ENCODE measurements at places on chromosomes 4 and X.

DNA sequence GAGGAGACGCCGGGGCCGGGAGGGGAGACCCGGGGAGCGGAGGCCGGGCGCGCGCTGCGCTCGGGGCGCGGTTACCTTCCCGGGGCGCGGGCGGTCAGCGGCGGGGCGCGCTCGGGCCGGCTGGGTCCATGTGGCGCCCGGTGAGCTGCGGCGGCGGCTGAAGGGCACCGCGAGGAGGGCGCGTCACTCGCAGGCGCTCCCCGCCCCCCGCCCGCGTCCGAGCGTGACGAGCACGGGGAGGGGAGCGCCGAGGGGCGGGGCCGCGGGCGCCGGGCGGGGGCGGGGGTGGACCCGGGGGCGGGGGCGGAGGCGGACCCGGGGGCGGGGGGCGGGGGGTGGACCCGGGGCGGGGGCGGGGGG is at the start of gene CPLX1:
Gene CPLX1, minus strand, starts transcription at position 159 of the 360 bp plus-strand sequence. CDS start 1,607 bp downstream, outside the sequence.
- peak; percentile 35 for DNase-seq

DNA sequence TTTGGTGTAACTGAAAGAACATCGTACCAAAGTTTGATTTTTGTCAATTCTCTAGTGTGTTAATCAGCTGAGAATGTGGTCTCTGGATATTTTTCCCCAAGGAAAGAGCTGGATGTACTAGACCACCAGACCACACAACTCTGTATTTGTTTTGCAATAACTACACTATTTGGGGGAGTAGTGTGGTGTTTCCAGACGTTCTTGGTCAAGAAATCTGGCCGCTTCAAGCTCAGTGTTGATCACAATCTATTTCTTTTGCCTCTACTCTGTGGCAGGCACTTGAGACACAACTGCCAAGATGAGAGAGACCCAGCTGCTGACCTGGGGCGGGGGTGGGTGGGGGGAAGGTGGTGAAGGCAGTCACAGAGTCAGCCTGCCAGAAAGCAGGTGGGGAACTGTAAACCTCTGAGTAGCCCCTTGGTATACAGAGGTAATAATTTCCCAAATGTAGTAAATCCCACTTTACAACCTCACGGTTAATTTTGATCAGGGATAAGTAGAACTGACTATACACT is 30.6 kb downstream of the PTTG2 start:
- DNase-seq: no peak

- DNase-seq: peak; percentile 35
Measured at GRCh38 chr4:168710353-168710946, 213.6 kb downstream of the PALLD start.

DNA sequence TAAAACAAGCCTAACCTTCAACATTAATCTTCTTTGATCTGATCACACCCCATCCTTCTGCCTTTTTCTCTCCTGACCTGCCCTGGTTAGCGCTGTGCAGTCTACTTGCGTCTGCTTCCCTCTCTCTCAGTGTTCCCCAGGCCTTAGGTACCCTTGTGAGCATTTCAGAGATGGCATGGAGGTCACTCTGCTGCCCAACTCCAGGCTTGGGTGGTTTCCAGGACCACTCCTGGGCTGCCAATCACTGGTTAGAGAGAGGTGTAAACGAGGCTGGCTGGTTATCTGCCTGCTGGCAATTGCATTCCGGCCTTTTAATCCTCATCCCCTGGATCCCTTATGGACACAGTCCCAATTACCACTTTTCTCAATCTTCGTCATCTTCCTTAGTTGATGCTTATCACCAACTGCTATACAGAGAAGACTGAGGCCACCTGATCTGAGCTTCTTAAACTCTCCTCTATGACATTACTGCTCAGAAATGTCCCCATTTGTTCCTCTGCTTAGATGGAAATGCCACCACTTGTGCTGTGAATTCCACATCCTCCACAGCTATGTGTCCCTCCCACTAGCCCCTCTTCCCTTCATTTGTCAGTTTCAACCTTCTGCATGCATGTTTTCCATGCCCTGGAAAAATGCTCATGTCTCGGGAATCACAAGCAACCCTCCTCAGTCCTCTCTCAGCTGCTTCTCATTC is 29.0 kb upstream of the BCLAF3 start:
- no peak for DNase-seq

GRCh38 chrX:104852241-104852640 is 286.2 kb downstream of the IL1RAPL2 start:
- no peak for DNase-seq

DNA sequence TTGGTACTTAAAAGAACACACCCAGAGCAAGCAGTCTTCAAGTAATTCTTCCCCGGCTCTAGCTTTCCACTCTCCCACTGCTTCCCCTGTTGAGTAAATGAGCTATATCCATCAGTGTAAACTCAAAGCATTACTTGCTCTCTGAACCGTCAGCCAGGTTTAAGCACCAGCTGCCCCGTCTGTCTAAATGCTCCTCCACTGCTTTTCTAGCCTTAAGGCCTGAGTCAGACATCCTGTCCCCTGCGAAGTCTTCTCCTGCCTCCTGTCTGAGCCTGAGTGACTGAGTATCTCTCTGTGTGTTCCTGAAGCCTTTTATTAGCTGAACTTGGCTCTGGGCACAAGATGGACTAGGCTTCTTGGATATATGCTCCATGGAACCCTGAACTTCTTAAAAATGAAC is 205.1 kb downstream of the STK32B start:
- DNase-seq: no peak

GRCh38 chrX:140343226-140343868 is 161.5 kb downstream of the SOX3 start:
- no peak for DNase-seq

All from transverse colon (tissue), 4 donors.